ENCODE measurements at places on chromosomes 2 and 18.

GRCh38 chr2:74975016-74975415, 16.6 kb downstream of the POLE4 start:
- no peak for DNase-seq

GRCh38 chr2:237739101-237739500, 59.5 kb upstream of the RBM44 start:
- DNase-seq, result no peak

GRCh38 chr2:232537499-232537898, 2.0 kb upstream of the CHRNG start:
- no peak for DNase-seq

- DNase-seq, result no peak
These were observed 31.2 kb upstream of the EN1 start for GRCh38 chr2:118878531-118879149.

GRCh38 chr2:33069894-33070651, 123.3 kb downstream of the LTBP1 start:
- DNase-seq, result peak; percentile 76

DNA sequence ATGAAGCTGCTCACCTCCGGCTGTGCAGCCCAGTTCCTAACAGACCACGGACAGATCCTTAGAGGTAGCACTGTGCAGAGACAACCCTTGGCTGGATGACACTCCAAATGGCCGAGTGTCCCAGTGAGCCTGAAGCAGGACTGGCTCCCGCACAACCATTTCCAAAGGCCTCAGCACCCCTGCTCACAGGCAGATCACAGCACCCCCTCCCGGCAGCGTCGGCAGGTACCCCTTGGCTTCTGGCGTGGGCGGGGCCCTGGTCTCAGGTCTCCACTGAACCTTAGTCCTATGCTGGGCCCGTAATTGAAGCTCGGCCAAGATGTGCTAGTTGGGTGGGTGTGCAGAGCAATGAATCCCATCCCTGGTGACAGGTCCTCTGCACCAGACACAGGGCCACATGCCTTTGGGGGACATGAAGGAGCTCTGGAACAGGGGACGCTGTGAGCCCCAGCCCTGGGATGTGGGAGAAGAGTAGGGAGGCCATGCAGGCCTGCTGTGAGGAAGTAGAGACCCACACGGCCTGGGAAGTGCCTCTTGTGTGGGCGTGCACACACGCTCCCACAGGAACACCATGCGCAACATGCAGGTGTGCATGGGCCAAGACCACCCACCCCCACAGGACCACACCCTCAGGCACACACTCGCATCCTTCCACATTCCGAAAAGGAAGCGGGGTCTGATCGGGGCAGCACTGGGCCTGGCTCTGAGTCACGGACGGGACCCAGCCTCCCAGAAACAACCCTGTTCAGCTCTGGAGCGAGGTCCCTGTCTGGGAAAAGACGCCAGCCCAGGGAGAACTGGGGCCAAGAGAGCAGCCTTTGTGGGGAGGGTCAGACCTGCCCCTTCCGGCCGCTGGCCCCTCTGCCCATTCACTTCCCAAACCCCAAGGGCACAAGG, 2.8 kb downstream of the DUSP2 start:
- no peak for DNase-seq

DNA sequence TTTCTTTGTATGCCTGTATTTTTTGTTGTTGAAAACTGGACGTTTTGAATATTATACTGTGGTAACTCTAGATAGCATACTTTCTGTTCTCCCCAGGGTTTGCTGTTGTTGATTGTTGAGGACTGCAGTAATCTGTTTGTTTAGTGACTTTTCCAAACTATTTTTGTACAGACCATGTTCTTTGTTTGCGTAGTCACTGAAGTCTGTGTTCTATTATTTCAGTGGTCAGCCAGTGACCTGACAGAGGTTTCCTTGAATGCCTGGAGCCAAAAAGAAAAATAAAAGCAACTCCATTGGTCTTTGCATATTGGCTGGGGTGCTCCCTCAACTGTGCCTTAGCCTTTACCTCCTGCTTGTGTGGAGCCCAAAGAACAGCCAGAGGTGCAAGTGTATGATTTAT, 42.7 kb upstream of the PHLPP1 start:
- no peak for DNase-seq

- DNase-seq, result no peak
These were observed 203.1 kb downstream of the RAB3GAP1 start for GRCh38 chr2:135255208-135255607.
